Mucosa of descending colon (tissue), 3 donors: ENCODE measurements at places on chromosomes 11 and 22. TPM values are rescaled to one million over a fixed set of nuclear protein-coding genes. Genes with fewer than 3 reads are reported as not detected.
A peak's percentile ranks its signal among the peaks of the same experiment; 100 is the strongest.

The KCNJ1 gene
- total RNA-seq = not detected

GRCh38 chr11:67420646-67421429 is 5.4 kb downstream of the CARNS1 start:
- peak; percentile 100 for DNase-seq

The GGTLC3 gene
- total RNA-seq = not detected

DNA sequence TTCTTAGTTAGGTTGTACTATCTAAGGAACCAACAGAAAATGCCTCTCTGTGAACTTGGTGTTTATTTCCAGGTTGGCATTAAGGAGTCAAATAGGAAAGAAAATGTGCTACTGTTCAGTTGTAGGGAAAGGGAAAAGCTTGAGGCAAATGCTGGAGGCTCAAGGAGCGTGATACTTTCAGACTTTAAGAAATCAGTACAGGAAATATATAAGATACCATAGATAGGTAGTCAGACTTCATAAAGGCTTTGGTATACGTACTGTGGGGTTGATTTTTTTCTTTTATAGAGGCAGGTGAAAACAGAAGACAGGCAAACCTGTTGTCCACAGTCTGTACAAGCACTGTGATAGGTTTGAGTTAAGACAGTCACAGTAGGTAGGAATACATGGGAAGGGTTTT is 30.8 kb downstream of the EP300 start:
- DNase-seq = no peak

The GAB4 gene
- total RNA-seq = not detected

GRCh38 chr11:67371189-67371910 is 2.0 kb downstream of the CLCF1 start:
- no peak for DNase-seq

DNA sequence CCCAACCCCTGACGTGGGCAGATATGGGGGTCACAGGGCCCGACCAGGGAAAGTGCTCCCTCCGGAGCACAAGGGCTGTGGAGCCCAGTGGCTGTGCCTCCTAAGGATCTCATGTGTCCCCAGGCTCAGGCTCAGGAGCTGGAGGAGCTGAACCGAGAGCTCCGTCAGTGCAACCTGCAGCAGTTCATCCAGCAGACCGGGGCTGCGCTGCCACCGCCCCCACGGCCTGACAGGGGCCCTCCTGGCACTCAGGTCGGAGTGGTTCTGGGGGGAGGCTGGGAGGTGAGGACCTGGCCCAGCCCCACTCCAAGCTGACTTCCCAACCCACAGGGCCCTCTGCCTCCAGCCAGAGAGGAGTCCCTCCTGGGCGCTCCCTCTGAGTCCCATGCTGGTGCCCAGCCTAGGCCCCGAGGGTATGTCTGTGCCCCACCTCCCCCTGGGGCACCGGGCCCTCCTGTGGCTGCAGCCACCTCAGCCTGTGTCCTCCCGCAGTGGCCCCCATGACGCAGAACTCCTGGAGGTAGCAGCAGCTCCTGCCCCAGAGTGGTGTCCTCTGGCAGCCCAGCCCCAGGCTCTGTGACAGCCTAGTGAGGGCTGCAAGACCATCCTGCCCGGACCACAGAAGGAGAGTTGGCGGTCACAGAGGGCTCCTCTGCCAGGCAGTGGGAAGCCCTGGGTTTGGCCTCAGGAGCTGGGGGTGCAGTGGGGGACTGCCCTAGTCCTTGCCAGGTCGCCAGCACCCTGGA is 2.5 kb downstream of the RASSF7 start:
- DNase-seq = peak; percentile 36

DNA sequence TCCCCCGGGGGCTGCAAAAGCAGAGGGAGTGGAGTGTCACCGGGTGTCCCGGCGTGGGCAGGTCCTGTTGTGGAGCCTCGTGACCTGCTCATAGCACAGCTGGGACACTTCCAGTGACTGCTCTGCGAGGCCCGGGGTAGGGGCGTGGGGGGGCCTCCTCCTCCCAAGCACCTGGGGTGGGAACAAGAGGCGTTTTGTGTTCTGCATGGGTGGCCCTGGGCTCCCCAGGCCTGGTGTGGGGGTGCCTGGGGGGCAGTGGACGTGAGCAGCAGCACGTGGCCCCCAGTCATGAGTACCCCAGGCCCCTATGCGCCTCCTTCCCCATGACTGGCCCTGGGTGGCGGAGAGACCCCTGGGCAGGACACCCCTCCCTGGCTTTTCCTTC is 104.7 kb downstream of the KCNQ1 start:
- DNase-seq = no peak

DNA sequence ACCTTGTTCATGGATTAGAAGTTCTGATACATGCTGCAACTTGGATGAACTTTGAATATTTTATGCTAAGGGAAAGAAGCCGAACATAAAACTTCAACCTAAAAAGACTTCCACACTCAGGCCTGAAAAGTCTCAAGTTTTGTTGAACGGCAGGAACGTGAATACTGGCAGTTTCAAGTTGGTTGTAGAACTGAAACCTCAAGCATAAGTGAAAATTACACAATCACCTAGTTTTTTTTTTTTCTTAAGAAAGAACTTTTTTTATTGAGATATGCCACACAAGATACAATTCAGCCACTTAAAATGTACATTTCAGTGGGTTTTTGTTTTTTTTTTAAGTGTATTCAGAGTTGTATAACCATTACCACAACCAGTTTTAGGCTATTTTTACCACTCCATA is 50.8 kb upstream of the ADORA2A start:
- no peak for DNase-seq

- no peak for DNase-seq
Measured at GRCh38 chr11:73963861-73964260, 13.0 kb downstream of the DNAJB13 start.

DNA sequence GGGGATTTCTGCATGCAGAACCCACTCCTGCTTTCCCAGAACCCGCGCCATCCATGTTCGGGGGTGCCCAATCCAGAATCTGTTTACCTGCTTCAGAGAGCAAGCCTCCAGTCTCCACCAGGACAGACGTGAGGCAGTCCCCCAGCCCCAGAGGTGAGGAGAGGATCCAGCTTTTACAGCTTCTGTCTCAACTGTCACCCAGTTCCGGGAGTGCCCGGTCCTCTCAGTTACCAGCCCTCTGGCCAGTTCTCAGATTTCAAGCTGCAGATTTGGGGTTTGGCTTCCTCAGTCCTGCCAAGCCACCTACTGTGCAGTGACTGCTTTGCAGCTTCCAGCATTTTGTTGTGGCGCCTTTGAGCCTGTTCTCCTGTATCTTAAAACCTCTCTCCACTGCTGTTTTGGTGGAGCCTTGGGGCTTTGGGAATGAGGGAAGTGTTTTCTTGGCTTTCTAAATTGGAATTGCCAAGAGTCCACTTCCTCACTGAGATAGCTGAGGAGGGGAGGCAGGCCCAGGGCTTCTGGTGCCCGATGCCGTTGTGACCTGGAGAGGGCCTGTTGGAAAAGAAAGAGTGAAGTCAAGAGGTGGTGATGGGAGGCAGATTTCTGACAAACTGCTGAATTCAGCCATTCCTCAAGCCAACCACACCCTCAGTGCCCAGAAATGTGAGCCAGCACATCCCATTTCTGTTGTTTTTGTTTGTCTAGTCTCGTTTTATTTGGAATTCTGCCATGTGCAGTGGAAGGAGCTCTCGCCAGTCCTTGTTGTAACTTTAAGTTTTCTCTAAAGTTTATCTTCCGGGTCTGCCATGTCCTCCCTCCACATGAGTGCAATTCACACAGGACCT is 513.4 kb downstream of the TBC1D22A start:
- no peak for DNase-seq

DNA sequence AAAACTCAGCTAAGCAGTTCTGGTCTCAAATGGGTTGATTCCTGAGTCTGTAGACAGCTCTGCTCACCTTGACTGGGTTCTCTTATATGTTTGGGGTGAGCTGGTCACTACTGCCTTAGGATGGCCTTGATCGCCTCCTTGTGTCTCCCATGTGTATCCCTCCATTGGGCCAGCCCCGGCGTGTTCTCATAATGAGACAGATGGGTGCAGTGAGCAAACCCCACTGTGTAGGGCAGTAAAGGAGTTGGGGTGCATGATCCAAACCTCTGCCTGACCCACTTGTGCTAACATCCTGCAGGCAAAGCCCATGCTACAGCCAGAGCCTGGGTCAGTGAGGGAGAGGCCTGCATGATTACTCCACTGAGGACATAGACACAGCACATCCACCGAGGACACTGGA is 657.6 kb downstream of the BRD1 start:
- DNase-seq = no peak

The ZBTB16 gene
- total RNA-seq = 4.9 TPM

GRCh38 chr22:28115426-28115825 is 196.4 kb upstream of the PITPNB start:
- no peak for DNase-seq

GRCh38 chr11:16738947-16739815 is 734 bp downstream of the C11orf58 start:
- DNase-seq = no peak

DNA sequence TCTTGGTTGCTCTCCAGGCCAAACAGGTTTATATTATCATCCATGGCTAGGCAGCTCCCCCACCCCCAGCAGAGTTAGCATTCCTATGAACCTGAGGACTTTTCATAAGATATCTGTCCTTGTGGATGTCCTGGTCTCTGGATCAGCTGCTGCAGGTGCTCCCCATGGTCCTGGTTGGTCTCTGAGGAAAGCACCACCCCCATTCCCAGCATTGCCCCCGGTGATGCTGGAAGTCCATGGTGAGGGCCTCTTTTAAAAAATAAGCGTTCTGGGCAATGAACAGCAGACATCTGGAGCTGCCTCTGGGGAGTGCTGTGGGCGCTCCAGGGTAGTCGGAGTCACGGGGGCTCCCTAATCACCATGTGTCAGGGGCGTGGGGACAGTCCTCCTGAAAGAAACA is 26.6 kb downstream of the DKK3 start:
- no peak for DNase-seq

The TEX12 gene
- 0.60 TPM for total RNA-seq

The GCAT gene
- 15.6 TPM for total RNA-seq

The BATF2 gene
- total RNA-seq = 12.7 TPM

DNA sequence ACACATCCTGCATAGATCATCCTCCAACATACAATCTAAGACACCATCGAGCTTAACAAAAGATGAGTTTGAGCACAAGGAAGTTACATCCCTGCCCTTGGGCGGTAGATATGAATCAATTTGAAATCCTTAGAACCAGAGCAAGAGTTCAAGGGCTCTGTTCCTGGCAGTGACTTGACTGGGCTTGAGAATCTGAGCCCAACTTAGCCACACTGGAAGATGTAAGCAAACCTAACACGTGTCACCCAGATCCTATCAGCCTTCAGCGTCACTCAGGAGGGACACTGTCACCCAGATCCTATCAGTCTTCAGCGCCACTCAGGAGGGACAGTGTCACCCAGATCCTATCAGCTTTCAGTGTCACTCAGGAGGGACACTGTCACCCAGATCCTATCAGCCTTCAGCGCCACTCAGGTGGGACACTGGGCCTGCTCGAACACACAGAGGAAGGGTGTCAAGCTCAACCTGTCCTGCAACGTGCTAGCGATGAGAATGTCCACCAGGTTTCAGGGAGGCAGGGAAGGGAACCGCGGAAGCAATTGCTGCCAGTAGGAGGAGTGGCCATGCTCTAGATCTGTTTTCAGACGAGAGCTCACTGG is 32.8 kb upstream of the CTSD start:
- DNase-seq = no peak

The LMO2 gene
- 9.7 TPM for total RNA-seq

The CASP5 gene
- total RNA-seq = 80.5 TPM

DNA sequence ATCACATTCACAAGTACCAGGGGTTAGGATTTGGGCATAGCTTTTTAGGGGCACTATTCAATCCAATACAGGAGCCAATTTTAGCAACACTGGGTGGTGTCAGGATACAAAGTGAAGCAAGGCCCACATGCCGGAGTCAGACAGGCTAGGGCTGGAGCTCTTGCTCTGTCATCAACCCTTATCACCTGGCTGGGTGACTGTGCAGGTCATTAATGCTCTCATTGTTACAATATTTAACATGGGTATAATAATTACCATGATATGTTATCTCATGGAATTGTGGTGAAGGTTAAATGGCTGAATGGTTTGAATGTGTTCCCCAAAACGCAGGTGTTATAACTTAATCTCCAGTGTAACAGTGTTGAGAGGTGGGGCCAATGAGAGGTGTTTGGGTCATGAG is 143.3 kb upstream of the THY1 start:
- DNase-seq = no peak

The CRYAB gene
- 30.7 TPM for total RNA-seq

GRCh38 chr11:119468511-119468910 is 45.5 kb upstream of the THY1 start:
- DNase-seq = no peak

The OR8D1 gene
- not detected for total RNA-seq

DNA sequence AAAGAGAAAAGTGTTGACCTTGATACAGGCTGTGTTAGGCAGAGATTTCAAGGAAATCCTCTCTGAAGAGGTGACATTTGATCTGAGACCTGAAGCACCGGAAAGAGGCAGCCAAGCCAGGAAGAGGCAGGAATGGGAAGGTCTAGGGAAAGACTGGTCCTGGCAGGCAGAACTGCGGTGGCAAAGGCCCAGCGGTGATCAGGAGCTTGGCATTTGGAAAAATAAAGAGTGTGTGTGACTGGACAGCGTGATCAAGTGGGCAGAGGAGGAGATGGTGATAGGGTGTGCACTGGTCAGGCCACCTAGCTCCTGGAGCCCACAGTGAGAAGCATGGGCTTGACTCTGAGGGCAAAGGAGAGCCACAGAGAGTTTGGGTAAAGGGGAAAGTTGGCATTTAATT is 27.2 kb upstream of the GAB4 start:
- DNase-seq = no peak

GRCh38 chr11:17400048-17400775 is 11.8 kb upstream of the KCNJ11 start:
- no peak for DNase-seq

The POLD3 gene
- total RNA-seq = 32.4 TPM

GRCh38 chr11:492427-493226 is 14.4 kb downstream of the RNH1 start:
- no peak for DNase-seq

- DNase-seq = no peak
Measured at GRCh38 chr11:85247797-85248196, 379.3 kb downstream of the DLG2 start.

DNA sequence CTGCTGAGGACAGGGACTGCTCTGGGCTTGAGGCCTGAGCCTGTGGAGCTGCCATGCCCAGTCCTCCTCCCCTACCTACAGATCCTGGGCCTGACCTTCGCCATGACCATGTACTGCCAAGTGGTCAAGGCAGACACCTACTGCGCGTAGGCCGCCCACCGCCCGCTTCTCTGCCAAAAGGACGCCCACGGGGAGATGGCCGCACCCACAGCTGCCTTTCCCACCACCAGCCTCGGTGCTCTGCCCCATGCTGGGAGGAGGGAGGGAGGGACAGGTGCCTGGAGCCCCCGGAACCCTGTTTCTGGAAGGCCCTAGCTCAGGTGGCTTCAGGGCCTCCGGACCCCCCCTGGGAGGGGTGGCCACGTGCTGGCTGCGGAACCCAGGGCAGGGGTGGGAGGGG is 23.8 kb downstream of the TSPAN4 start:
- DNase-seq = no peak

GRCh38 chr22:49466878-49467595 is 360.6 kb downstream of the BRD1 start:
- DNase-seq = no peak

GRCh38 chr11:32630844-32631243 is 47.2 kb downstream of the EIF3M start:
- DNase-seq = no peak

- DNase-seq = no peak
Measured at GRCh38 chr11:78339483-78339882, 78.1 kb downstream of the GAB2 start.

GRCh38 chr11:75563978-75564552 is 2.0 kb downstream of the SERPINH1 start:
- DNase-seq = no peak

GRCh38 chr11:13152736-13153541 is 124.7 kb upstream of the BMAL1 start:
- DNase-seq = peak; percentile 61
